ENCODE measurements at places on chromosomes 5 and 9.
A peak's percentile ranks its signal among the peaks of the same experiment; 100 is the strongest.

- no peak for DNase-seq
These were observed 539.9 kb downstream of the BRINP1 start for GRCh38 chr9:118829334-118829733.

GRCh38 chr9:70988551-70988950 is 132.9 kb downstream of the TRPM3 start:
- no peak for DNase-seq

DNA sequence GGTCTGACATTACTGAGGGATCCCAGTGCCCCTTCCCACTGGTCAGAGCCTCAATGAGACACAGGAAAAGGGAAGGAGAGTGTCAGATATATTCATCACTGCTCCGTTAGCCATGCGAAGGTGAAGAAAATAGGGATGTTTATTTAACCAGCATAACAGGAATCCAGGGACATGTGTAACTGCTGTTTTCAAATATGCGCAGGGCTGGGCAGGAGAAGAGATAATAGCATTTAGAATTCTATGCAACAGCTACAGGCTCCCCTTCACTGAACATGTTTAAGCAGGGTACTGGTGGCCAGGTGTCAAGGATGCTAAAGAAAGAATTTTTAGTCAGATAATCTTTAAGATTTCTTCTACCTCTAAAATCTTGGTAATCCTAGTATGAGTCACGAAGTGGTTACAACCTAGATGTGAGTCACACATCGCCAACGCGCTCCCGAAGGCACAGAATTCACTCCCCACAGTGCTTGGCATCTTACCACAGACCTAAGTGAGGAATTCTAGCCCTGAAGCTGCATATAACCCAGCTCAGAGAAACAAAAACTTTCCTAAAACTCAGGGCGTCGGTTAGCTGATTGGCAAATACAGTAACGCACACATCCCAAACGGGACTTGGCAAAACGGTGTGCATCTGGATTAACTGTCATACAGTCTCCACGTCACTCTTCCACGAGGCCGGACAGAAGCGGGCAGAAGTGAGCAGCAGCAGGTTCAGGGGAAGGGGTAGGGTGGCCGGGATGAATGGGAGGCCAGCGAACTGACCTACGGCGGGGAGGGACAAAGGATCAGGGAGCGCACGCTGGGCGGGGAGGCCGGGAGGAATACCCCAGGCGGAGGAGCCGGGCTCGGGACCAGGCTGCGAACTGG is 1.1 kb downstream of the CTNNAL1 start:
- DNase-seq = peak; percentile 52

- no peak for DNase-seq
These were observed 107.2 kb upstream of the TXNDC8 start for GRCh38 chr9:110444911-110445310.

- no peak for DNase-seq
These were observed 335.3 kb downstream of the DIRAS2 start for GRCh38 chr9:90307167-90307833.

DNA sequence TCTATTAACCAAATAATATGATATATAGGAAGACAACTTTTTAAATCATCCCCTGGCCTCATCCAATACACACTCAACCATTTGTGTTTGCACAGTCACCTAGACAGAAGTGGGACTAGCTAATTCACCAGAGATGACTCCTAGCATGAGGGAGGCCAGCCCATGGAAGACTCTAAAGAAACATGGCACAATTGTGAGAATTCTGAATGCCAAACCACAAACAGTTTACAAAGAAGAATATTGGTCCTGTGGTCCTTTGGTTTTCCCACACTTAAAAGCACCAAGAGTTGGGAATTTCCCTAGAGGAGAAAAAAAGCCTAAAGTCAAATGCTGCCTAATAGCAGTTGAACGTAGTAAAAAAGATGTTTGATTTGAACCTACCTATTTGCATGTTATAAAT is 609.9 kb downstream of the ACTL7B start:
- no peak for DNase-seq

- no peak for DNase-seq
These were observed 13.8 kb upstream of the UBQLN1 start for GRCh38 chr9:83721509-83721908.

DNA sequence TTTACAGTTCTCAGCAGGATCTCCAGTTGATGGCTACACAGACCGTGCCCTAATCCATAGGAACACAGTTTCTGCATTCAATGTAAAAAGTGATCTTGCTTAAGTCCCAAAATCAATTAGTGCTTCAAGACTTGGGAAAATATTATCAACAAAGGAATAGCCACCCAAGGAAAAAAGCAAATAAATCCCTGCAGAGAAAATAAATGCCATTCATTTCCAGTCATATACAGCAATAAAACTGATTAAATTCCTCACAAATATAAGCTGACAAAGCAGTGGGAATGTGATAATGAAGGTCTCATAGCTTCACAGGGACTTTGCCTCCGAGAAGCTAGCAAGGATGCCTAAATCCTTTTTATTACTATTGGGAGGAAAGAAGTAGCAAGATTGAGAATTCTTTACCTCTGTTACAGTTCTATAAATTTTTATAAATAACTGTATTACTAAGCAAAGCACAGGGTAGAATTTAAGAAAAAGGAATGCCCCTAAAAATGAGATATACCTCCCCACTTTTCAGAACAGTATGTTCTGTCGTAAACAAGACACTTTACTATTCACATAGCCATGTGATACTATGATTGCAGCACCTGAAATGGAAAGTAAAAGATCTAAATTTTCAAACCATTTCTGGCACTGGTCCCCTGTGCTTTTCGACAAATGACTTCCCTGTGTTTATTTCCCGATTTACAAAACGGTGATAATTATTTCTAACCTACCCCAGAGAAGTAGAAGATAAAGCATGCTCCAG is 59.8 kb downstream of the ARSB start:
- DNase-seq = no peak

DNA sequence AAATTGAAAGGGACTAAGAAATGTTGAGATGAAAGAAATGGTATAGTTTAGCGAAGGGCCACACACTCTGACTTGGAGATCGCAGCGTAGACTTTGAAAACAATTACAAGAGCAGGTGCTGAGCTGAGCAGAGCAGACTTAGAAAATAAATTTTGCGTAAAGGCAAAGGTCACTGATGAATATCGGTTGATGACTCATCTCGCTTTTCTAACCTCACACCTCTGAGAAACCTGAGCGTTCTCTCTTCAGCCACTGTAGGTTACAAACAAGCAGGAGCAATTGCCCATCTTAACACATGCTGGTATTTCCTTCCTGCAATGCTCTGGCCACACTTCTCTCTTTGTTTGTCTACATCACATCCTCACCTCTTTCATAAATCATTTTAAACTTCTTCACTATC is 190.6 kb upstream of the C9orf72 start:
- DNase-seq = no peak

DNA sequence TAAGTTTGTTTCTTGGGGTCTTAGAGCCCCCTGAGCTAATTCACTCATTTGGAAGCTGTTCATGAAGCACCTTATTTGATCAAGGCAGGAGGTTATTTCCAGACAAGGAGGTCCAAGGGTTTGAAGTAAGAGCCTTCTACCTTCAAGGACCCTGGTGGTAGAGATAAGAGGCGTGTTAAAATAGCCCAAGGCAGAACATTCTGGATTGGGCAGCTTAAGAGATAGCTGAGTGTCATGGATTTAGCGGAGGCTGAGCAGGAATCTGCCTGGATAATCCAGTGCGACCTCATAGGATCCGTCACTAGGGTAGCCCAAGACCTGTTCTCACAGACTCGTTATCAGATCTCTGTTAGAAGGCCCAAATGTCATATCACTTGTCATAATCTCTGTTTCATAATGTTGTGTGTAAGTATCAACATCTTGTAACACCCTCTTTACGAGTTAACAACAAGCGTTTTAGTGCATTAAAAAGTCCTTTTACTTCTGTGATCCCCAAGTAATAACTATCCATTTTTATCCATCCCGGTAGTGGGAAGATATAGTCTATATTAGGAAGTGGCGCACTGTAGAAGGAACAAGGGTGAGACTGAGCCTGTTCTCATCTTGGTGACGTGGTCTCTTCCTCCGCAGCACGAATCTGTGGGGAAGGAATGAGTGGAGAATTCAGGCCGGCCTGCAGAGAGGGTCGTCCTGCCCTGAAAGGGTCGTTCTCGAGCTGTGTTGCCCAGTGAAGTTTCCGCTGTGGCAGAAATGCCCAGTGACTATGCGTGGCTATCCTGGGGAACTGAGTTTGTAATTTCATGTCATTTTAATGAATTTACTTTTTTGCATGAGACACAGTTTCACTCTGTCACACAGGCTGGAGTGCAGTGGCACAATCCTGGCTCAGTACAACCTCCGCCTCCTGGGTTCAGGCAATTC is 28.8 kb downstream of the SLC25A25 start:
- no peak for DNase-seq

GRCh38 chr5:157600252-157600651 is 24.7 kb upstream of the ADAM19 start:
- peak; percentile 30 for DNase-seq

DNA sequence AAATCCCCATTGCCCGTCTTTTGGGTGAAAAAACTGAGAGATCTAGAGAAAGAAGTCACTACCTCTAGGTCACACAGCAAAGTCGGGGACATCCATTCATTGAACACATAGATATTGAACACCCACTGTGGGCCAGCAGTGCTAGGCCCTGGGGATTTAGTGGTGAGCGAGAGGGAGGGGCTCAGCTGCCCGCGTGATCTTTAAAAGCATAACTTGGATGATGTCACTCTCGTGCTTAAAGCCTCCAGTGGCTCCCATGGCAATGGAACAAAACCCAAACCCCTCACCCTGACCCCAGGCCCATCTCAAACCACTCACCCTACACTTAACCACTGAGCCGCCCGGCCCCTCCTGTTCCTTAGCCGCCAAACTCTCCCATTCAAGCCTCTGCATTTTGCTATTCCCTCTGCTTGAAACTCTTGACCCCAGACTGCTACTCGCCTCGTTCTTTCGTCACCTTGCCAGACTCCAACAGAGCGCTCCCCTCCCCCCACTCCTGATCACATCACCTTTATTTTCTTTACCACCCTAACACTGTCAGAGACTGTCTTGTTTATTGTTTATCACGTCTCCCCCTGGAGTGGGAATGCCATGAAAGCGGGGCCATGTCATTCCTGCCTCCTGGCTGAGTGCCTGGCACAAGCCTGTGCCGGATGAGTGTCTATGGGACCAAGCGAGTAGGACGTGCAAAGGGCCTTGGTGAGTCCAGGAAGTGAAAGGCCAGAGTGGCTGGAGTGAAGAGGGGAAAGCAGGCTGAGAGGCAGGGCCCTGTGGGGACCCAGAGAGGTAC is 710 bp upstream of the PIP5KL1 start:
- no peak for DNase-seq

- no peak for DNase-seq
These were observed 33.0 kb downstream of the CAMK2A start for GRCh38 chr5:150256410-150257064.

- no peak for DNase-seq
These were observed 38.1 kb downstream of the ANGPTL2 start for GRCh38 chr9:127084076-127085039.

DNA sequence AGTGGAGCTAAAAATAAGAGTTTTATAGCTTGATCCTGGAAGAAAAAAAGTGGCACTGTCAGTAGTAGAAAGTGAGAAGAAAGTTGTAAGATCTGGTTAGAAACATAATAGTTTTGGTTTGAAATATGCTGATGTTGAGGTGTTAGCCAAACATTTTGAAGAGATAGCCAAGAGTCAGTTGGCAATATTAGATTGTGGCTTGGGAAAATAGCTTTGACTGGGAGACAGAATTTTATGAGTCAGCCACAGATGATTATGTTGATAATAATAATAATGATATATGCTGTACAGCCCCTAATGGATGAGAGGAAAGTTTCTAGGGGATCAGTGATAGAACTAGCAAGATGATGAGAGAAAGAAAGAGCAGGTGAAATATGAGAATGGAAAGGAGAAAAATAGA is 12.4 kb upstream of the CDH18 start:
- no peak for DNase-seq

DNA sequence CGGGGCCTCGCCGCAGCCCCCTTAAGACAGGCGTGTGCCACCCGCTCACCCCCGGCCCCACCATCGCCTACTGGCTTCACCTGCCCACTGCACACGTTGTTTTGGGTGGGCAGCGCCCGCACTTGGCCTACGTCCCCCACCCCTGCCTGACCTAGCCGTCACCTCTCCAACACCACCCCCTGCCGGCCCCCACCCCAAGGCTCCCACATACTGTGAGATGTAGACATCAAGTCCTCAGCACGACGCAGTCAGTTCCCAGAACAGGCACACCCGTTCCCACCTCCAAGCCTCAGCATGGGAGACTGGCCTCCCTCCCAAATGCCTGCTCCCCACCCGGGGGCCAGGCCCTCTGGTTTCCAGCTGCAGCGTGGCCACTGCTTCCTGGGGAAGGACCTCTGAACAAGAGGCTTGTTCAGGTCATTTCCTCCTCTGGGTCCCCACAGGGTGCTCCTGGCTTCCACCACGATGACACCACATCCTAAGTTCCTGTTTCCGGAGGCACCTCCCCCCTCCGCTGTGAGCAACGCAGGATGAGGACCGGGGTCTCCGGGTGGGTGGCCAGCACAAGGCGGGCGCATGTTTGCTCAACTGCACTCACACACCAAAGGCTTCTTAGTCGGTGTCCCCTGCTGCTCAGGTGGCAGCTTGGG is 11.3 kb downstream of the DBN1 start:
- no peak for DNase-seq

DNA sequence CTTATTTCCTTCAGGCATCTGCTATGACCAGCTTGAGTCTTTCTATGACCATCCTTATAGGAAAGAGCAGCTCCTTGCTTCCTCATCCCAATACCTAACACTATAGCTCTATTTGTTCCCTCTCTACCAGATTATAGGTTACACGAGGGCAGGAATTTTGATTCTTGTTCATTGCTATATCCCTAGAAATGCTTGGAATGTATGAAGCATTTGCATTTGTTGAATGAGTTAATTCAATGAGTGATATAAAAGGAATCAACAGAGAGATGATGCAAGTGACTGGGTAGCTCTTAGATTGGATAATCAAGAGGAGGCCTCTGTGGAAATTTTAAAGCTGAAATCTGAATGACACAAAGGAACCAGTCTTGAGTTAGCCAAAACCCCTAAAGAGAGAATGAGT is 13.9 kb downstream of the ZCCHC9 start:
- no peak for DNase-seq

GRCh38 chr9:35736201-35736633 is 3.8 kb downstream of the CREB3 start:
- DNase-seq = peak; percentile 64

- DNase-seq = no peak
These were observed 127.5 kb downstream of the RFK start for GRCh38 chr9:76266649-76267283.

Data from activated CD4-positive, alpha-beta T cell treated with anti-CD3 and anti-CD28 coated beads, Interleukin-2, amount 50 U/mL, for 4 hours (primary cell).